AG04449 (cell line): ENCODE measurements at places on chromosomes 3 and 15.

DNA sequence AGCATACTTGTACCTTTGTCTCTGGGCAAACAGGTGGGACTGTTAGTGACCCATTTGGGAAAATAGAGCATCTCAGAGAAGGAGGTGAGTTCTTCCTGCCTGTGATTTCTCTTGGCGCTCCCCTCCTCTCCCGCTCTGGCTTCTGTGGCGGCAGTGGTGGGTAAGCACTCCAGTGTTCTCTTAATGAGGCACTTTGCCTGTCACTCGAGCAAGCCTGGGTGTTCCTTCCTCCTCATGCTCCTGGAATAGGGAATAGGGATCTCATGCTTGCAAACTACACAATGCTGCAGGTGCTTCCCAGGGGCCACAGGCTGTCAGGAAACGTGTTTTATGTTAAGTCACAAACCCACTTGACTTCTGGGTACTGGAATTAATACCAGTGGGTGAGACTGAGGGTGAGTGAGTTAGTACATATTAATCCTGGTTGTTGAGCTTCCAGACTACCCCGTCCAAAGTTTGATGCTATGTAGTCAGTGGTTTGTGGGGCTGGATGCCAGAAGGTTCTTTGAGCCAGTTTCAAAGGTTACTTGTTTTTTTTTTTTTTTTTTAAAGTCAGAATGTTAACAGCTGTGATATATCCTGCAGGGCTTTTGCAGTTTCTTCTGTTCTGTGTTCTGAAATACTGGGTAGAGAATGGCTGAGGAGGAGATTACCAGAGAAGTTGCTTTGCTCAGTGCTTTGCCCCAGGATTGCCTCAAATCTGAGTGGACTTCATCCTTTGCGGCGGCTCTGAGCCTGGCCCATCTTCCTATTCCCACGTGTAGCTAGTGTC, 30.5 kb downstream of the EDEM1 start:
- DNase-seq: no peak

- no peak for DNase-seq
Measured at GRCh38 chr3:183980403-183980802, 37.3 kb downstream of the ABCC5 start.

DNA sequence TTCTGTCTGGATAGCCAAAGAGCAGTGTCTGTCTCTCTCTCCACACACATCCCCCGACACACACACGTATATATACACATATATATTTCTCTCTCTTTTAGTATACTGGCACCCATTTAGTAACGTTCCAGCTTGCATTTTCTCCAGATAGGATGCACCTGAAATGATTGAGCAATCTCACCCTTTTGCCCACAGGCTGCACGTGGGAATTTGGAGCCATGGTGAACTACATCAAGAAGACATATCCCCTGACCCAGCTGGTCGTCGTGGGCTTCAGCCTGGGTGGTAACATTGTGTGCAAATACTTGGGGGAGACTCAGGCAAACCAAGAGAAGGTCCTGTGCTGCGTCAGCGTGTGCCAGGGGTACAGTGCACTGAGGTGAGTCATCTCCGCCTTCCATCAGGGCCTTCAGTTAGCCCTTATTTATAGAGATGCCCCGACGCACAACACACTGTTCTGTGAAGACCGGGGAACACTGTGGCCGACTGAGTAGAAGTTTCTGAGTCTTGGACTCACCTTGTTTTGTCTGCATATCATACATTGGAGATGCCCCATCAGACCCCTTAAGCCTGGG, 45.7 kb downstream of the RLBP1 start:
- no peak for DNase-seq

DNA sequence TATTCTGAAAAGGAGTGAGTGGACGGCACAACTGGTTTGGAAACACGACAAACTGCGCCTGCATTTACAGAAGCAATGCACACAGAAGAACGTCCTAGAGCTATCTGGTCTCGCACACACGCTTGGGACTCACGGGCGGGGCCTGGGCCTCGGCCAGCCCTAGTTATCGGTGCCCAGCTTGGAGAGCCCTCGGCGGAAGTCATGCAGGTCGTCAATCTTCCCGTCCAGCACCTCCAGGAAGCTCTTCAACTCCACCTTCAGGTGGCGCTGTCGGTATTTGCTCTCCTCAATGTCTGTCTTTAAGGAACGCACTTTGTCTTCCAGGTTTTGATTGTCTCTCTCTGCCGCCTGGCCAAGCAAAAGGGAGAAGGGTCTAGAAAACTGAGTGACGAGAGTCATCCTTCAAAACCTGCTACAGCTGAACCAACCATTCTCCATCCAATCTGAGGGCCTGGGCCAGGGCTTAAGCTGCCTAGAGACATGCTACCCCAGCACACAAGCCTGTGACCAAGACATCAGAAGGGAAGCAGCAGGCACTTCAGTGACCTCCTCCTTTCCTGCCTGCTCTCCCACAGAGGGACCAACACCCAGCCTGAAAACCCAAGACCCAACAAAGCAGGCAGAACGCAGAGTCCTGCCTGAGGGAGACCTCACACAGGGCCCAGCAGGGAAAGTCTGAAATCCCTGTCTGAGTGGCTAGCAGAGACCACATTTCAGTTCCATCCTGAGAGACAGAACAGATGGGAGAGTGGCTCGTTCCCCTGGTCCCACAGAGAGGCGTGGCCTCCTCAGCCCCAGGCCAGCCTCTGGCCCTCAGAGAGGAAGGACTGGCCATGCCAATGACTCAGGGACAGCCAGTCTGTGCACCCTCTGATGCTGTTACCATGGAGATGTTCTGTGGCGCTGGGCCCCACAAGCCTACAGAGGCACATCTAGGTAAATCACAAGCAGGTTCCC, 40.4 kb downstream of the WHAMM start:
- no peak for DNase-seq

- no peak for DNase-seq
Measured at GRCh38 chr3:11272906-11273574, 843 bp downstream of the ATG7 start.

DNA sequence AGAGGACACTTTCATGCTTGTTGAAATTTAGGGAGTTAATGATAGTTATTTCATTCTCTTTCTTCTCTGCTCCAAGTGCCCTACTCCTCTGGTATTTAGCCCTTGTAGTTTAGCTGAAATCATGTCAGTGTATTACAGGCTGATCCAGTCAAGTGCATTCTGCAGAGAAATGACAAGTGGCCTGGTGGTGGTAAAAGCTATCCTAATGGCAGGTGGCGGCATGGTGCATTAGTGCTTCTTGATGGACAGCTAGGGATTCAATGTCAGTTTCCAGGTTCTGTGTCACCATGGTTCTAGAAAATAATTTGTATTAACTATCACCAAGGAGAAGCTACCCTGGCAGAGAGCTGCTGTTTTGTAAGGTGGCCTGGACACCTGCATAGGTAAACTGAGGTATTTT, 90.0 kb upstream of the BNIP2 start:
- DNase-seq: no peak

- no peak for DNase-seq
Measured at GRCh38 chr15:70192041-70192440, 94.3 kb upstream of the TLE3 start.

GRCh38 chr3:135215516-135215915, 420.5 kb downstream of the EPHB1 start:
- no peak for DNase-seq

DNA sequence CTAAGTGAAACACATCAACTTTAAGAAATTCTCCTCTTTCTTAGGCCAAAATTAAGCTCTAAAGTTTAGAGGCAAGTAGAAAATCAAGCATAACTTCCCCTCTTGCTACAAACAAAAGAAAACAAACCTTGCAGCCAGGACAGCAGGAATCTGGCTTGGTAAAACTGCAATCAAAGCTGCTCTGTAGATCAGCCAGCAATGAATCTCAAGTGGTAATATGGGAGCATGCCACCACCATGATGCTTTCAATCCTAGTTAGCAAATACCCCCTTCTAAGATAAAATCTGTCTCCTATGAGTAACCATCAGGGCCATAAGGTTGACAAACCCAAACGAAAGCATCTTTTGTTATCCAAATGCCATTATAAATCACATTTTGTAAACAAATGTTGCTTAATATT, 208.3 kb upstream of the PLSCR5 start:
- no peak for DNase-seq

- no peak for DNase-seq
Measured at GRCh38 chr15:70133296-70133695, 35.6 kb upstream of the TLE3 start.
